WTC11 (cell line): ENCODE measurements at places on chromosomes 6 and 20.

- no peak for DNase-seq
These were observed 38.3 kb downstream of the SNX3 start for GRCh38 chr6:108222504-108222903.

DNA sequence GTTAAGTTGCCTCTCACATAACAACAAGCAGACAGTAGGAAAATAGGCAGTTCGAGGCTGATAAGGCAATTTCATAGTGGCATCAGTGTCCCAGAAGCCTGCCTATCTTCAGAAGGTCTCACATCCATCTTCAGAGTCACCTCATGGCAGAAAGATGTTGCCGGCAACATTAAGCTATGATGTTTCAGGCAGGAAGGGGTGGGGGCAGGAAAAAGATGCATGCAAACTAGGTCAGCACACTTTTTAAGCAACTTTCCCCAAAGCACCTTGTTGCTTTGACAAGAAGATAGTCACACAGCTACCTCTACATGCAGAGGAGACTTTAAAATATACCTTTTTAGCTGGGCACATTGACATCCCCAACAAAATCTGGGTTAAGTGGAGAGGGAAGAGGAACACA is 43.2 kb upstream of the SMIM8 start:
- DNase-seq = no peak

GRCh38 chr6:117531346-117531745 is 48.9 kb downstream of the DCBLD1 start:
- no peak for DNase-seq

DNA sequence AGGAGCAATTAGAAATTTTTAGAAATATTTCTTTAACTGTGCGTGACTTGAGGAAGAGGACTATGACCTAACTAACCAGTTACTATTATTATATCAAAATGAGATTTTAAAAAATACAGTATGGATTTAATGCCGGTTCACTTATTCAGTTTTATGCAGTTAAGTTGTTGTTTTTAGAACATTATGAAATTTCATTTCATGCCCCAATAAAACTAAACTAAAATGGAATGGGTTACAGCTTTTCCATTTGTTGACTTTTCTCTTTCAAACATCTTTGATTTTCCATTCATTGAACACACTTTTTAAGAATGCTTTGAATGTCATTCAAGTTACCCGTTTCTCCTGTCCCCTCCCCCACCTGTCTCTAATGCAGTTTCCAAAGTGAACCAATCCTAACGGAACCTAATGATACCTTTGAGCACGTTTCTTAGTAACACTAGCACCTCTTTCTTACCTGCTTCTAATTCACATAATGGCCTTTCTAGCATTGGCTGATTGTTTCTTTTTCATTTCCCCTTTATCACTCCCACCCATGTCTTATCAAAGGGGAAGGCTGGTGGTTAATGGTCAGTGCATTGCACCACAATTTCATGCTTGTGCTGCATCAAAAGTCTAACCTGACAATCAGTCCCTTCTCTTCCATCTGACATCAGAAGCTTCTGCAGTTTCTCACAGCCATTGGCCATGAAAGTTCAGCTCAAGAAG is 262.2 kb upstream of the TAB2 start:
- no peak for DNase-seq

- DNase-seq = no peak
These were observed 203.8 kb downstream of the ALDH8A1 start for GRCh38 chr6:134746140-134746539.

- DNase-seq = no peak
These were observed 4.8 kb downstream of the COL9A1 start for GRCh38 chr6:70298068-70298467.

- no peak for DNase-seq
These were observed 131.6 kb downstream of the PHACTR3 start for GRCh38 chr20:59735917-59736316.

GRCh38 chr20:1897965-1898464 is 2.8 kb downstream of the SIRPA start:
- DNase-seq = no peak

DNA sequence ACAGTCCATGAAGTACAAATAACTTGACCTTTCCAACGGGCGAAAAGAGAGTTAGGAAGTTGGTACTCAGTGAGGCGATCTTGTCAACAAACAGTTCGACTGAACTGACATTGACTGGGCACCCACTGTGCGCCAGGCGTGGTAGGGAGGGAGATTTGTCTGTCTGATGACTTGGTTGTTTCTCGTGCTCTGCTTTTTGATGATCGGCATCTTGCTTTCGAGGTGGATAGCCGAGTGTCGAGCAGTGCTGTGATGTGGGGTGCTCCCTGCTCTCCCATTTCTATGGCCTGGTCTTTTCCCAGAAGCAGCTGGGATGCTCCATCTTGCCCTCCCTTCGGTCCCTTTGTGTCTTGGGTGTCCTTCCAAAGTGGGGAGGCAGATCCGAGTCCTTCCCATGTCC is 30.4 kb downstream of the RPP40 start:
- no peak for DNase-seq

DNA sequence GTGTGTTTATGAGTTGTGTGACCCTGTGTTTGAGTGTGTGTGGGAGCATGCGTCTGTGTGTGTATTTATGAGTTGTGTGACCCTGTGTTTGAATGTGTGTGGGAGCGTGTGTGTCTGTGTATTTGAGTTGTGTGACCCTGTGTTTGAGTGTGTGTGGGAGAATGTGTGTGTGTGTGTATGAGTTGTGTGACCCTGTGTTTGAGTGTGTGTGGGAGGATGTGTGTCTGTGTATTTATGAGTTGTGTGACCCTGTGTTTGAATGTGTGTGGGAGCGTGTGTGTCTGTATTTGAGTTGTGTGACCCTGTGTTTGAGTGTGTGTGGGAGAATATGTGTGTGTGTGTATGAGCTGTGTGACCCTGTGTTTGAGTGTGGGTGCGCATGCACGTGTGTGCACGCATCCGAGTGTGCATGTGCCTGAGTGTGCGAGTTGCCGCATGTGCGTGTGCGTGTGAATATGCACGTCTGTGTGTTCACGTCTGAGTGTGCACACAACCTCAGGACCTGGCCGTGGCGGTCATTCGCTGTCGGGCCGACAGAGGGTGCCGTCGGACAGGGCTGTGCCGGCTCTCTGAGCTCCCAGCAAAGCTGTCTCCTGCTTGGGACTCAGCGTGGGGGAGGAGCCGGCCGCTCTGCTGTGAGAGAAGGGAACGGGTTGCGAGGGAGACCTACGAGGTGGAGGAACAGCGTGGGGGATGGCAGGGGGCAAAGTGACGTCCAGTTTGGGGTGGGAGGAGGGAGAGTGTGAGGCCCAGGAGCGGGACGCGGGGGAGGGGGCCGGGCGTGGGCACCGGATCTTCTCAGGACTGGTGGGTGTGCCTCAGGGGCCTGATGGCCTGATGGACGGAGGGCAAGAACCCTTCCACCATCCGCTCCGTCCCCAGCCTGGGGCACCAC is 19.7 kb downstream of the SLC17A9 start:
- peak; percentile 94 for DNase-seq

GRCh38 chr20:18537651-18538050 is 29.6 kb upstream of the SMIM26 start:
- no peak for DNase-seq

- no peak for DNase-seq
These were observed 18.3 kb downstream of the RPS6KA2 start for GRCh38 chr6:166608774-166609173.

DNA sequence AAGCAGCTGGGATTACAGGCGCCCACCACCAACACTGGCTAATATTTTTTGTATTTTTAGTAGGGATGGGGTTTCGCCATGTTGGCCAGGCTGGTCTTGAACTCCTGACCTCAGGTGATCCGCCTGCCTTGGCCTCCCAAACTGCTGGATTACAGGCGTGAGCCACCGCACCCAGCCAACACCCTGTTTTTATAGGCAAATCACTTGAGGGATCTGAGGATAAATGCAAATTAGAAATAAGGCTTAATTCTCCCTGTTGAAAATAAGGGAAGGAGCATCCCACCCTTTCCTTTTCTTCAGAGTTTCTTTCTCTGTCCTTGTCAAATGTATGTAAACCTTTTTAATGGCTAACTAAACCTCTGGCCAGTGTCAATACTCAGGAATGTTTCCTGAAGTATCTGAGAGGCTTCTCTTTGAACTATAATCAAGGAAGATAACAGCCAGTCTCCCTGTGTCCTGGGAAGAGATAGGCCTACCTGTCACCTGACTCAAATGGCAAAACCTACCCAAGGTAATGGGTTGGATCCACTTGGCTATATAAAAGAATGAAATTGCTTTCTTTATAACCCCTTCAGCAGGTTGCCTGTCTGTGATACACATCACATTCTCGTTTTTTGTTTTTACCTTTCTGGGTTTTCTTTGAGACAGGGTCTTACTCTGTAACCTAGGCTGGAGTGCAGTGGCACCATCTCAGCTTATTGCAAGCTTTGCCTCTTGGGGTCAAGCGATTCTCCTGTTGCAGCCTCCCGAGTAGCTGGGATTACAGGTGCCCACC is 64.5 kb upstream of the TNFAIP3 start:
- DNase-seq = no peak

GRCh38 chr6:87808005-87808757 is 106.1 kb upstream of the AKIRIN2 start:
- no peak for DNase-seq

GRCh38 chr20:36573103-36573797 is at the start of gene TGIF2:
Gene TGIF2 (plus strand): TSS chr20:36573597. CDS start chr20:36578775, 5,178 bp downstream.
- DNase-seq = peak; percentile 94

DNA sequence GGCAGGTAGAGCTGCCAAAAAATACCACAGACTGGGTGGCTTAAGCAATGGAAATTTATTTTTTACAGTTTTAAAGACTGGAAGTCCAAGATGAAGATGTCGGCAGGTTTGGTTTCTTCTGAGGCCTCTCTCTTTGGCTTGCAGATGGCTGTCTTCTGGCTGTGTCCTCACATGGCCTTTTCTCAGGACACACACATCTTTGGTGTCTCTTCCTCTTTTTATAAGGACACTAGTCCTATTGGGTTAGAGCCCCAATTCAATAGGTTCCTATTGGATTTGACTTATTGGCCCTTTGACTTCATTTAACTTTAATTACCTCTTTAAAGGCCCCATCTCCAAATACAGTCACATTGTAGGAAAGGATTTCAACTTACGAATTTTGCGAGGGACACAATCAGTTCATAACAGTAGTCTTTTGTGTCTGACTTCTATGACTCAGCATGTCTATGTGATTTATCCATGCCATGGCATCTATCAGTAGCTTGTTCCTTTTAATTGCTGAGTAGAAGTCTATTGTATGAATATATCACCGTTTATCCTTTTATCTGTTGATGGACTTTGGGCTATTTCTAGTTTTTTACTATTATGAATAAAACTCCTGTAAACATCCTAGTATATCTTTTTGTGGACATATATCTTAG is 11.0 kb upstream of the TCP11 start:
- no peak for DNase-seq

DNA sequence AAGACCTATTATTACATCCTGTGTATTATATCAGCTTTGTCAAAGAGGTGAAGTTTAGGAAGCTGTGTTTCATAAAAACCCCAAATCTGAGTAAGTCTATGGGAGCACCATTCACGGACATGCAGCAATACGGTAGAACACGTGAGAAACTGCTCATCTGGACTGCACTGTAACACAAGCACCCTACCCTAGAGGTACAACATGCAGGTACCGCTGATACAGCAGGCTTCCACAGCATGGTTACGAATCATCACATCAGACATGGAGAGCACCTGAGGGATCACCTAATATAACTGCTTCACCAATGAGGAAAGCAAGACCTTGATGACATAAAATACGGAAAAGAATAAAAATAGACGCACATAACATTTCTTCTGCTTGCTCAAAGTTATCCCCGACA is 96.7 kb downstream of the GMDS start:
- DNase-seq = no peak

DNA sequence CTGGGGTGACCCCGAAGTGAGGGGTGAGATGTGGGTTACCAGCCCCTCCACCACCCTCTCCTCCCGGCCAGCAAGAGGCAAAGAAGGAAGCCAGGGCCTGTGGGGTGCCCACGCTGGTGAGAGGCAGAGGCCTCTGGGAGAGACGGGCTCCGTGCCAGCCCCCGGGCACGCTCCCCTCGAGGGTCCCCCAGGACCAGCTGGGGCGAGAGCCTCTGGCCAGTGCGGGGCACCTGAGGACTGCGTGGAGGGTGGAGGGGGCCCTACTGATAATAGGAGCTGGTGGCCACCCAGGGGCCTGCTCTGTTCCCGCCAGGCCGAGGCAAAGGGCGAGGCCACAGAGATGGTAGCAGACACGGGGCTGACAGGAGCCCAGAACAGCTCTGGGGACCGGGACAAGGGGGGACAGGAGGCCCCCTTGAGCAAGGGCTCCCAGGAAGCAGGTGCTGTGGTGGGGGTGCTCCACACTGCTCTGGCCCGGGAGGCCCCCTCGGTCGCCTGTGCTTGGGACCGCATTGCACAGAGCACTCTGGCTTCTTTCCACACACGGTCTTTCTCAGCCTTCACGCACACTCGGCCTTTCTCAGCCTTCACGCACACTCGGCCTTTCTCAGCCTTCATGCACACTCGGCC is 226.9 kb downstream of the TTLL2 start:
- DNase-seq = no peak

DNA sequence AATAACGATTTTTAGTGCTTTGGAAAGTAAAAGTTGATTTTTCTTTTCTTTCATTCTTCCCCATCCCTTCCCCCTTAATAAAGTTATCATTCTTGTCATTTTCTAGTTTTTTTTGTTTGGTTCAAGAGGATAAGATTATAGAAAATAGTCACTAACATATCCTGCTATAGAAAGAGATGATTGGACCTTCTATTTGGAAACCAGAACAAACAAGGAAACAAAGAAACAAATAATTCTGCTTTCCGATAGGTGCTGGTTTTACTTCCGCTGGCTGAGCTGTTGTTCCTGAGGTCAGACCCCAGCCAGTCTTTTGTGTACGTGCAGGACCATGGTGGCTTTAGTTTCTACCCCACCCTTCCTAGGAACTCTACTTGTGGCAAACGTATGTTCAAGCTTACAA is at the start of gene CDH26:
Gene CDH26, plus strand, starts transcription at position 301 of the 400 bp plus-strand sequence. CDS start 304 bp downstream, outside the sequence.
- no peak for DNase-seq

DNA sequence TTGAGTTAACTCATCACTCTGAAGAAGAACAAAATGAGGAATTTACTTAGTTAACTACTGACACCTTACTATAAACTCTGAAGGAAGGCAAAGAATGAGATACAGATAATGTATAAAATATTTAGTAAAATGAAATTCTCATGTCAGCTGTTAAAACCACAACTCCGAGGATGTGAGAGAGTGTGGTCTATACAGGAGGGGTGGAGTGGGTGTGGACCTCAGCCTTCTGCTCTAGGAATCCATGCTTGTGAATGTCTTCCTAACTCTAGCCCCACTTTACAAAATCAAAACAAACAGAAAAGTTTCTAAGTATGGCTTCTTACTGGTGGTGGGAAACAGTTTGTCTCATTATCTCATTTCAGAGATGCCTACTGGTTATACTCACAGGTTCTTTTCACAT is 14.2 kb downstream of the PPP1R14C start:
- no peak for DNase-seq

DNA sequence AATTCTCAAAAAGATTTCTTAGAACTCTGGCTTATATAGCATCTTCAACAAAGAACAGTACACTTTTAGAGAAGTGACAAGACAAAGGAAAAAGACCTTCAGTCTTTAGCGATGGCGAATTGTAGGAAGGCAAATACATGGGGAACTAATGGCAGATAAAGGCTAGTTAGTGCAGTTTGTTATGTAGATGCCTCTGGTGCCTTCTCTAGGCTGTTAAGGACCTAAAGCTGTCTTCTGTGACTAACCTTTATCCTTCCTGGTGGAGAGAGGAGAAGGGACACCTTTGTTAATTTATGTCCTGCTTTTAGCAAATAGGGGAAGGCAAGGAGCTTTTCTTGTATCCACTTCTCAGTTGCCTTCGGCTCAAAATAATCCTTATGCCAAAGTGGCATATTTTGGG is 7.2 kb downstream of the ANKRD6 start:
- DNase-seq = no peak
